ENCODE measurements at places on chromosomes 1 and 21.

DNA sequence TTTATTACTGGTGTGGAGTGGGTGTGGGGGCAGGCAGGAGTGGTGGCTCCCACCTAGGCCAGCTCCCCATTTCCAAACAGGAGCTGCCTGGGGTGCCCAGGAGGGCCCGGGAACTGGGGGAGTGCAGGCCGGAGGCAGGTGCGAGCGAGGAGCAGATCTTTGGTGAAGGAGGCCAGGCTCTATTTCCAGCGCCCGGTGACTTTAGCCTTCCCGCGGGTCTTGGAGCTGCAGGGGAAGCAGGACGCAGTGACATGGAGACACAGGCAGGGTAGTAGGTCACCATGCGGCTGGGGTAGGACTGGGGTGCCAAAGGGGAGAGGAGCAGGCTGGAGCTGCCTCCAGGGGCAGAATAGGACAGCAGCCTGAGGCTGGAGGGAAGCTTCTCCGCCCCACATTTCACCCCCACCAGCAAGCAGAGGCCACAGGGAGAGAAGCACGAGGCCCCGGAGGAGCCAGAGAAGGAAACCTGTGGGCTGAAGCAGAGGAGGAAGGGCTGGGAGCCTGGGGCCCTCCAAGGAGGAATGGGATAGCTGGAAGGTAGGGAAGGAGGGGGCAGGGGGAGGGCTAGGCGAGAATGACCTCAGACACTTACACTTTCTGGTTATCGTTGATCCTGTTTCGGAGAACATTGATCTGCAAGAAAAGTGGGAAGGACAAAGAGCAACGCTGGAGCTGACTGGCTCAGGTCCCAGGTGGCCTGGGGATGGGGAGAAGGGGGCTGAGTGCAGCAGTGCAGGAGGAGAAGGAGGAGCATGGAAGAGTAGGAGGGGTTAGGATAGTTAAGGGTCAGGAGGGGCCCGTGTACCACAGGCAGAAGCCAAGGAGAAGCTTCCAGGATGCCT is 18.2 kb downstream of the TNNT2 start:
- no peak for DNase-seq

GRCh38 chr1:80369780-80370179 is 1363.2 kb upstream of the ADGRL4 start:
- no peak for DNase-seq

GRCh38 chr1:184649451-184649888 is 105.2 kb downstream of the EDEM3 start:
- DNase-seq, result peak; percentile 21

DNA sequence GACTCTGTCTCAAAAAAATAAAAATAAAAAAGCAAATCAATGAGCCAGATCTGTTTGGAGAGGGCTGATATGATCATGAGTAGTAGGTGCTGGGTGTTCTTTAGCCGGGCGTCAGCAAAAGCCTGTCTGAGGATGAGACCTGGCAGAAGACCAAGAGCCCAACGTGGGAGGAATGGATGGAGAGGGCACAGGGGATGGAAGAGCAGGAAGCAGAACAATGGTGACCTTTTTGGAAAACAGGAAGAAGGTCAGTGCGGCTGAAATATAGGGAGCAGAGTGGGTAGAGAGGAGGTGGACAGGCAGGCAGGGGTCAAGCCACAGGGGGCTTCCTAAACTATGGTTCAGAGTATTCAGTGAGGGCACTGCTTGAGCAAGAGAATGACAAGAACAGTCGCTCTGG is 30.9 kb downstream of the VWA5B1 start:
- no peak for DNase-seq

DNA sequence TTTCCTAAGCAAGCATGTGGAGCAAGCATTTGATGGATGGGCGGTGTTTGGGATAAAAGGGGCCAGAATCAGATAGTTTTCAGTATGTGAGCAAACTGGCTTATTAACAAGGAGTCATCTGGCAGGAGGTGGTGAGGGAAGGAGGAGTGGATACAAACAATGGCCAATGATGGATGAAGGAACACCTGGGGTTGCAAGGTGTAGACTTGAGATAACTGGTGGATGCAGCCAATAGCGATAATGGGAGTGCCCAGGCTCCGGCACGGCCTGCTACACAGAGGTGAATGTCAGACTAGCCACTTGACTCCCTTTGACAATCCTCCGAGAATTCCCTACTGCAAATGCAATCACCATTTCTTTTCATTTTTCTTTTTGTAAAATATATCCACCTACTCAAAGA is 41.7 kb downstream of the C8B start:
- DNase-seq, result no peak

DNA sequence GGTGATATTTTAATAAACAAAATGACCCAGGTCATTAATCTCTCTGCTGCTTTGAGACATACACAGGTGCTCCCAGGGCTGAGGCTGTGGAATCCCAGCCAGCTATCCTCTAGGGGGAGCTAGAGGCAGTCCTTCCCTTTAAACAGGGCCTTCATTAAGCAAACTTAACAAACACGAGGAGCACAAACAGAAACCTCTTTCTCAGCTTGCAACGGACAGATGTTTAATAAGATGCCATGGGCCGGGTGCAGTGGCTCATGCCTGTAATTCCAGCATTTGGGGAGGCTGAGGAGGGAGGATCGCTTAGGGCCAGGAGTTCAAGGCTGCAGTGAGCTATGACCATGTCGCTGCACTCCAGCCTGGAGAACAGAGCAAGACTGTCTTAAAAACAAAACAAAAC is 106.7 kb downstream of the HIVEP3 start:
- peak; percentile 41 for DNase-seq

DNA sequence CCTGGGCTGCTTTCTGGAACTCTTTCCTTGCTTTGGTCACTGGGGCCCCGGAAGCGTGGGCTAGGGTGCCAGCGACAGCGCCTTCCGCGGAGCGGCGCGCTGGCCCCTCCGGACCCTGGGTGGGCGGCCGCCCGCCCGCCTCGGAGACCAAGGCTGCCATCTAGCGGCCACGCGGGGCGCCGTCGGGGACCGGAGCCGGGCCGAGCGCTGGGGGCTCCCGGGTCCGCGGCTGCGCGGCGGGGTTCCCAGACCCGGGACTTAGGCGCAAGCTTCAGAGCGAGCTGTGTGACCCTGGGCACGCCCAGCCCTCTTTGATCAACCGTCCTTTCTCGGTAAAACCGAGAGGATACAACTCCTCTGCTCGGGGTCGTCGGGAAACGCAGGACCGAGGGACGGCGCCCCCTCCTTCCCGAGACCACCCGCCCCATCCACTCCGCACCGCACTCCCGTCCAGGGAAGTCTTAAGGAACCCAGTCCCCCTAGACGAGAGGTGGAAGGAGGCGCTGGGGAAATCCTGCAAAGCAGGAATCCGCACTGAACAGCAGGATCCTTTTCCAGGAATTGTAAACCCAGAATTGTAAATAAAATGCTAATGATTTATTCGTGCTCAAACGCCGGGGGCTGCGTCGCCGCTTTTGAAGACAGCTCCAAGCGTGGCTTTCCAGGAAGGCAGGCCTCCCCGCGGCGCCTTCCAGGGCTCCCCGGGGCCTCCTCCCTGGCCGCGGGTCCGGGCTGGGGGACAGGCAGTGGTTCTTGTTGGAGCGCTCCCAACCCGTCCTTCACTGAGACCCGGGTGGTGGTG is 41.2 kb downstream of the RRAGC start:
- no peak for DNase-seq

DNA sequence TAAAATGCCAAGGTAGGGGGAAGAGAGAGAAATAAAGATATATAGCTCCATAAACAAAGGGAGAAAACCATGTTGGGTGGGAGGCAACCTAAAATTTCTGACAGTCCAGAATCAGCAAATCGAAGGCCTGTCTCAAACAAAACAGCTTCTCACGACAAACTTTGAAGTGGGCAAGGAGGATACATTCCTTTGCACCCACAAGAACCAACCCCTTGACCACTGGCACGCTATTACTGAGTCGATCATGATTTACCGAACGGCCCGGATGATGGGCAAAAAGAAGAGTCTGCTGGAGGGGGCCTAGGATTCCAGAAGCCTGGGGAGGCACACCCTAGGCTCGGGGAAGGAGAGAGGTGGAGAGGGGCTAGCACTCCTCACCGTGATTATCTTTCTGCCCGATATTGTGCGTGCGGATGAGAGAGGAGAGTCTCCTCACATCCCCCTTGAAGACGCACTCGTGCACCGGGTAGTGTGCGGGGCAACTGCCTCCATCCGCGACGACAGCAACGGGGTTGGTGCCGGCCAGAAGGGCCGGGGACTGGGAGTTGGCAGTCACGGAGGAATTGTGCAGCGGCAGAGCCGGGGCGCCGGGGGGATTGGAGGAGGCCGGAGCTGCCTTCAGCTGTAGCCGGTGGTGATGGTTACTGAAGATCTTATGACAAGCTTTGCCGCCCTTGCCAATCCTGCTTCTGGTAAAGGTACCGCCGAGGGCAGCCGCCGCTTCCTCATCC is 756 bp downstream of the ANKRD13C start:
- DNase-seq, result no peak
